ENCODE measurements at places on chromosomes 1 and 21. TPM values are rescaled to one million over a fixed set of nuclear protein-coding genes. Genes with fewer than 3 reads are reported as not detected.

Gene CDK18
- 25.3 TPM for total RNA-seq

Gene GNG5
- 77.6 TPM for total RNA-seq

Gene LCE1B
- not detected for total RNA-seq

Gene DONSON
- total RNA-seq, result 6.0 TPM

Gene ADORA1
- total RNA-seq, result 6.5 TPM

Gene TMEM240
- total RNA-seq, result 5.3 TPM

Gene BATF3
- 19.8 TPM for total RNA-seq

Gene OR2G6
- total RNA-seq, result 0.39 TPM
